ENCODE measurements at places on chromosomes 2 and 18.
A peak's percentile ranks its signal among the peaks of the same experiment; 100 is the strongest.

- no peak for DNase-seq
Measured at GRCh38 chr18:54517521-54517920, 73.5 kb upstream of the DYNAP start.

DNA sequence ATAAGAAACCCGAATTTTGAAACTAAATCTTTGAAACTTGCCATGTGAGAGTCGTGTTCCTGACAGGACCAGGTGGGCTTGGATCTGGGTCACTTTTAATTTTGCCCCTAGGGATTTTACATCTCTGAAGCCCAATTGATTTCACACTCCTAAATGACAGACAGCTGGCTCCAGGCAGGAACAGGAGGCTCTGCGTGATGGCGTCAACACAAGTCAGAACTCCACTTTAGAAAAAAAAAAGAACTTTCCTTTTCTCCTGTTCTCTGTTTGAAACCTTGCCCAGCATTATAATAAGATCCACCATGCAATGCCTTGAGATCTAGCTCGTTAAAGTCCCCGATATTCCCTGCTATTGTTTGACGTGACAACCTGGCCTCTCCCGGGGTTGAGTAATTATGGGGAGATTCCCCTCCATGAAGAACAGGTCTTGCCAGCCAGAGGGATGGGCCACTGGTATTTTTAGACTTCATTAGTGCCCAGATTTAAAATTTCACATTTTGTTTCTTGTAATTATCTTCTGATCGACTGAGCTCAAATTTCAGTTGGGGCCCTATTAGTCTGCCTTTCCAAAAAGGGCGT lies 260.3 kb downstream of the KLHL29 start:
- no peak for DNase-seq

DNA sequence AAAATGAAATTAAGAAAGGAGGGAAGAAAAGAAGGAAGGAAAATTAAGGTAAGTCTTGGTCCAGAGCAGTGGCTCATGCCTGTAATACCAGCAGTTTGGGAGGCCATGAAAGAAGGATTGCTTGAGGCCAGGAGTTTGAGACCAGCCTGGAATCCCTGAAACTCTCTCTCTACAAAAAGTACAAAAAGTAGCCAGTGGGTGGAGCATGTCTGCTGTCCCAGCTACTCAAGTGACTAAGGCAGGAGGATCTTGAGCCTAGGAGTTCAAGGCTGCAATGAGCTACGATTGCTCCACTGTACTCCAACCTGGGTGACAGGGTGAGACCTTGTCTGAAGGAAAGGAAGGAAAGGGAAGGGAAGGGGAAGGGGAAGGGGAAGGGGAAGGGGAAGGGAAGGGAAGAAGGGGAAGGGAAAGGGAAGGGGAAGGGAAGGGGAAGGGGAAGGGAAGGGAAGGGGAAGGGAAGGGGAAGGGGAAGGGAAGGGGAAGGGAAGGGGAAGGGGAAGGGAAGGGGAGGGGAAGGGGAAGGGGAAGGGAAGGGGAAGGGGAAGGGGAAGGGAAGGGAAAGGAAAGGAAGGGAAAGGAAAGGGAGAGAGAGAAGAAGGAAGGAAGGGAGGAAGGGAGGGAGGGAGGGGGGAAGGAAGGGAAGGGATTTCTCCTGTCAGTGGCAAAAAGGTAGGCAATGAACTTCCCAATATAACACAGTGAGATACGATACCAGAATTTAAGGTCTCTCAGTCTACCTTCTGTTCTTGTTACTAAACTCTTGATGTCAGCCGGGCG lies 412.8 kb downstream of the CMPK2 start:
- no peak for DNase-seq

- DNase-seq: peak; percentile 25
Measured at GRCh38 chr2:17035010-17035409, 369.4 kb upstream of the CYRIA start.

GRCh38 chr18:47150824-47151366 lies 595 bp upstream of the HDHD2 start:
- no peak for DNase-seq

DNA sequence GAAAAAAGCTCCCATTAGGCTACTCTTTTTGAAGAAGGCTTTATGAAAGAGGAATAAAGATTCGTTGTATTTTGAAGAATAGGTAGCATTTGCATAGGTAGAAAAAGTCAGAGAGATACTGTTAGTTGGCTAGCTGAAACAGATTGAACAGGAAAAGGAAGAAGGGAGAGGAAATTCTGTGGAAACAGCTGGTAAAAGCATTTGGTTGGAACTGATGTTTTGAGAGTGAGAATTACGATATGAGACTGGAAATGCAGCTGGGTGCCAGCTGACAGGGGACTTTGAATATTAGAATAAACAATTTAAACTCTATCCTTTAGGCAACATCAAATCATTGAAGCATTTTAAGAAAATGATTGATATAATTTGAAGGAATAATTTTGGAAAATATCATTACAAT lies 96.7 kb upstream of the CNTNAP5 start:
- no peak for DNase-seq

DNA sequence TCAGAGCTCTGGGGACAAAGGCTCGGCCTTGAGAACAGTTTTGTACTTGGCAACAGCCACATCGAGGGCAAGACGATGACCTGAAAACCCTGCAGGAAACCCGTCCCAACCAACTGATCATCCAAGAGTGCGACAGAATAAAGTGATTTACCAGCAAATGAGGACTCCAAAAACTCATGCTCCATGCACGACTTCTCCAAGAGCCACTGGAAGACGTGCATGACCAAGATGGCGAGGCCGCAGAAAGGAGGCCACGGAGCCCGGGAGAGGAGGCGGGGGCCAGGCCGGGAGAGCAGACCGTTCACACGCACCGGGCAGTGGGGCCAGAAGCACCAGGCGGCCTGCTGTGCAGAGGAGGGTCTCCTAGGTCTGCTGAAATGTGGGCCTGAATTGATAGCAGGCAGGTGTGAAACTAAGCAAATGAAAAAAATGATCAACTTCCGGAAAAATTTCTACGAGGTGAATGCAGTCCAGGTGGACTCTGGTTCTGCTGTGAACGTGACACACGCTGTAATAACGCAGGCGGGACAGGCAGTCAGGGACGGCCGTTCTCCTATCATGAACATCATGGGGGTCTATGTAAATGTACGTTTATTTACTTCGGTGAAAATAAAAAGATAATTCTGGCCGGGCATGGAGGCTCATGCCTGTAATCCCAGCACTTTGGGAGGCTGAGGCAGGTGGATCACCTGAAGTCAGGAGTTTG lies 252.2 kb downstream of the HDAC4 start:
- no peak for DNase-seq

DNA sequence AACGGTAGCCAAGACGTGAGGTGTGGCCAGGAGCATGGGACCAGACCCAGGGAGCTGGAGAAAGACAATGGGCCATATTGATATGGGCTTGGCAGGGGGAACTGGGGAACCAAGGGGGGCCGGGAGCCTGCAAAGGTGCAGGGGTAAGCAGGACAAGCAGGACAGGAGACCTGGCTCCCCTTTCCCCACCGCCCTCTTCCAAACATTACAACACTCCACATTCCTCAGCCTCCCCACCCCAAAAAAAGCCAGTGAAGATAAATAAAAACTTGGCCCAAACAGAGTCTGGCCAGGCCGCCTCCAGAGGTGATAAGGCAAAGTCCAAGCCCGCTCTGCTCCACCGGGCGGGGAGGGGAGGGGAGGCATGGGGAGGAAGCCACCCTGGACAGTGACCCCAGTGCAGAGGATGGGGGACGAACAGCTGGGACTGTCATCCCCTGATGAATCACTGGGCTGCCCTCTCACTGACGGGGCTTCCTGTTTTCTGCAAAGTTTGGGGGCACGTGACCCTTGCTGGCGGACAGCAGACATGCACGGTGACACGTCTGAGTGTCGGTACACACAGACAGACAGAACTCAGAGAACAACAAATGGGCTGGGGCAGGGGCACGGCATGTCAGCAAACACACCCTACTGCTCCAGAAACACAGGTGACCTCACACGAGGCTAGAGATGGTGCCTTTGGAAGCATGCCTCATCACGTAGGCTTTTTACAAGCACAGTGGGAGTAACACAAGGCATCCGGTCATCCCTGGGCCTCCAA lies 100.2 kb downstream of the TNS1 start:
- peak; percentile 52 for DNase-seq

GRCh38 chr2:218890369-218890768 lies 9.7 kb downstream of the WNT10A start:
- DNase-seq: no peak

- DNase-seq: no peak
Measured at GRCh38 chr2:103402944-103403343, 641.1 kb downstream of the TMEM182 start.

GRCh38 chr2:10845640-10846039 lies 33.1 kb upstream of the PDIA6 start:
- DNase-seq: no peak

GRCh38 chr2:45578056-45578843 lies 32.8 kb downstream of the SRBD1 start:
- peak; percentile 51 for DNase-seq

GRCh38 chr2:206445948-206446347 lies 2.6 kb downstream of the ADAM23 start:
- no peak for DNase-seq

Data from AG10803 (cell line).